AG08395 (cell line): ENCODE measurements at places on chromosomes 1 and 21.

- DNase-seq: no peak
These were observed 19.3 kb upstream of the AADACL3 start for GRCh38 chr1:12696658-12697057.

- peak; percentile 85 for DNase-seq
These were observed 15.3 kb upstream of the SRSF4 start for GRCh38 chr1:29196863-29197589.

DNA sequence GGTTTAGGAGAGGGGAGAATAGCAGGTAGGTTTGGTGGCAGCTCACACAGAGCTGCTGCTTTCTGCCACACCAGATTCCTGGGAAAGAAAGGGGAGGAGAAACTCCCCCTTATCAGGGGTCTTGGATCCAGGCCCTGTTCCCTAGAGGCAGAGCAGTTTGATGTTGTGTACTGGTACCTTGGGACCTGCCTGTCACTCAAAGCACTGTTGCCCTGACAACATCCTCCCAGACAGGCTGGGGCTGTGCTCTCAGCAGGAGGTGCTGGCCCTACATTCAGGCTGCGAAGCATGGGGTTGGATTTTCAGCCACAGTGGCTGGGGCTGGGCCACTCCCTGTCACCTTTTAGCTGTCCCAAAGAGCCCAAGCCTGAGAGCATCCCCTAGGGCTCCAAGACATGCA, 188.0 kb downstream of the GRIK3 start:
- no peak for DNase-seq

DNA sequence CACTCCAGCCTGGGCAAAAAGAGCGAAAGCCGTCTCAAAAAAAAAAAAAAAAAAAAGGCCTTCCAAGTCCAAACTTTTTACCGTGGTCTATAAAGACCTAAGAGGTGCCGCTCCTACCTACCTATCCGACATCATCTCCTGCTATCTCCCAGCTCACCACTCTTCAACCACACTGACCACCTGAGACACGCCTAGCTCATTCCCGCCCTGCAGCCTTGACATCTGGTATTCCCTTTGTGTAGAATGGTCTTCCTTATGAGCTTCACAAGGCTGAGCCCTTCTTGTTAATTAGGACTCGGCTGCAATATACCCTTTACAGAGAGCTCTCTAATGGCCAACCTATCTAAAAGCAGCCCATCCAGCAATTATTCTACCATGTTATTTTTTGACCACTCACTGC, 680 bp downstream of the MAGOH start:
- DNase-seq: no peak

DNA sequence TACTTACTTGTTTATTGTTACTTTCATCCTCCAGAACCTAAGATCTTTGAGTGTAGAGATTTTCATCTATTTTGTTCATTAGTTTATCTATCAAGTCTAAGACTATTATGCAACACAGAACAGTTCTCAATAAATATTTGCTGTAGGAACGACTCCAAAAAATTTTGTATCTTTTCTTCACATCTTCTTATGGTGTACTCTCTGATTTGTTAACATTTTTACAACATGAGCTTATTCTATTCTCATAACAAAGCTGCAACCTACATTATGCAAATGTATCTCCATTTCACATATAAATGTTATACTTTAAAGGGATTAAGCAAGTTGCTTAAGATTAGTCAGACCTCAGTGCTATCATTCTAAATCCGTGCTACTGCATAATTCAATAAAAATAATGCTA, 514.2 kb upstream of the ZP4 start:
- DNase-seq: no peak

DNA sequence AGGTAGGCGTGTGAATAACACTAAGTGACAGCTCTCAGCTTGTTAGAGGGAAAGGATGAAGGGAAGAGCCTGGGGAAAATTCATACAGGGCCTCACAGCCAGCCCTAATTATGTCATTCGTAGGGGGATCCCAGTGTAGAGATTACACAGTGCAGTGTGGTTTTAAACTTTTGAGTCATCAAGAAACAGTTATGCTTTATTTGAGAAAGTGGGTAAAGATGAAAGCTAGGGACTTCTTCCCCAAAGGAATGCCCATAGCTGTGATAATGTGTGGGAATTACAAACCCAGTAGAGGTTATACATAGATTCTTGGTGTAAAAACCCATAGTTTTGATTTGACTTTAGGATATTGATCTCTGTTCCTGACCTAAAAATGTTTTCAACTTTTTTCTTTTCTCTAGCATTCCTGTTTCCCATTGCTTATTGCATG, 1.9 kb downstream of the TTF2 start:
- peak; percentile 26 for DNase-seq

DNA sequence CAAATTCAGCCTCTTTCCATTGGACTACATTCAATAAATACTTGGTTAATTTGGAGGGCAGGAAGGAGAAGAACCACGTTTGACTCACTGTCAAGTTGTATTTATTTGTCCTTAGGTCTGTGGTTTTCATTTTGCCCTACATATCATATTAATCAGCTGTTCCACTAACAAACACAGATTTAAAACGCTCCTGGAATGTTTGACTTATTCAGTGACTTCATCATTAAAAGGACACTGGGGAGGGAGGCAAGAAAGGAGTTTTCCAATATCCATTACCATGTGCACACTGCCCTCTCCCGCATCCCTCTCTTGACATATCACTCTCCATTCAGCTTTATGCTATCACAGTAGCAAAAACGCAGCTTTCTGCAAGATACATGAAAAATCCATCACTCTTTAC, 98.2 kb upstream of the C1orf87 start:
- peak; percentile 62 for DNase-seq

DNA sequence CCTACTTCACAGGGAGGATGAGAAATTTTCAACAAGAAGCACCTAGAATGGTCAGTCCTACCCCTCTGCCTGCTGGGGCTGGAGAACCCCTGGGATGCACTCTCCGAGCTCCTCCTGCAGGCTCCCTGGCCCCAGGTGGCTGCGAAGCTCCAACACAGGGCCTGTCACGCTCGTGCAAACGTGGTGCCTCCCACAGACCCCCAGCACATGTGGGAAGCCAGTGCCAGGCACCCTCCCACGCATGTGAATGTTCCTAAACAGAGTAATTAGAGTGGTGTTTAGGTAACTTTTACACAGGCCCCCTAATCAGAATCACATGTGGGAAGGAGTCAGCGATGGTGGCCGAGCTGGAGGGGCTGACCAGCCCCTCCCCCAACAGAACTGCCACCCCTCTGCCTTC, 28.4 kb downstream of the GLIS1 start:
- DNase-seq: no peak

- DNase-seq: no peak
These were observed 88.3 kb downstream of the LRRC40 start for GRCh38 chr1:70117046-70117445.

DNA sequence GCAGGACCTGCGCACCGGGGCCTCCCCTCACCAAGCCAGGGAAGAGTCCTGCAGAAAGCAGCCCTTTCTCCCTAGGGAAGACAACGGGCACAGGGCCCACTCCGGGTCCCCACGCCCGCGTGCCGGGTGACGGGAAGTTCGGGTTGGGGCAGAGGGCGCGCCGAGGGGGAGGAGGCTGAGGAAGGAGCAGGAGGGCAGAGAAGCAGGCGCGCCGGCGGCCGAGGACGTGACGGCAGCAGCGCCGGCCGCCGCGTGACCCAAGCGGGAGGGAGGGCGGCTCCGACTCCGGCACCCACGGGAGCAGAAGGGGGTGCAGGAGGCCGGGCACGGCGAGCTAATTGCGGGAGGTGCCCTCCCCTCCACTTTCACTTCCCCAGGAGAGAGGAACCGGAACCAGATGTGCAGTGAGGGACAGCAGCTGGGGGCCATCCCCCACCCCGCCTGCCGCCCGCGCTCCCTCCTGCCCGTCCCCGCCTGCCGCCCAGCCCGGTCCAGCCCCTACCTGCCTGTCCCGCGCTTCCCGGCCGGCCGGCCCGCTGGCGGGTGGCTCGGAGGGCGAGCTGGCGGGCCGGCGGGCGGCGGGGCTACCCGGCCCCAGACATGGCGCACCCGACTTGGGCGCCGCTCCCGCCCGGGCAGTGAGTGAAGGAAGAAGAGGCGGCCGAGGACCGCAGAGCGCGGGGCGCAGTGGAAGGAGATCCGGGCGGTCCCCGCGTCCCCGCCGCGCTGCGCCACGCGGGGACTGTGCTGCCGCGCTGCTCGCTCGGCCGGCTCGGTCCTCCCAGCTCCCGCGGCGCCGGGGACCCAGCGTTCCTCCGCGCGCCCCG, 510 bp downstream of the DENND4B start:
- DNase-seq: peak; percentile 77

DNA sequence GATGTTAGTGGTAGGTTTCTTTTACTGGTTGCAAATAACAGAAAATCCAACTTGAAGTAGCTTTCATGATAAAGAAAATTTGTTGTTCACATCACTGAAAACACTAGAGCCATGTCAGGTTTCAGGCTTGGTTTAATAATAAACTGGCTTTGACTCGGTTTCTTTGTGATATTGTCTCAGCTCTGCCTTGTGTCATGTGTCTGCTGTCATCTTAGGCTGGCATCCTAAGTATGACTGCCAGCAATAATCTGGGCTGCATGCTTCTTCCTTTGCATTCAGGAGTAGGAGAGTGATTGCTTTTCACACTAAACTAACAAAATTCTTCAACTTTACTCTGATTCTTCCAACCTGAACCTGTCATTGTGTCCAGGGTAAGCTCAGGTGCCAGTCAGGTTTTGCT, 474.0 kb upstream of the B3GALT2 start:
- DNase-seq: no peak

GRCh38 chr1:109763646-109764415, at the start of gene EPS8L3:
Gene EPS8L3, minus strand, starts transcription at chr1:109763923. Its CDS starts 2,174 bp downstream, at chr1:109761749.
- no peak for DNase-seq

DNA sequence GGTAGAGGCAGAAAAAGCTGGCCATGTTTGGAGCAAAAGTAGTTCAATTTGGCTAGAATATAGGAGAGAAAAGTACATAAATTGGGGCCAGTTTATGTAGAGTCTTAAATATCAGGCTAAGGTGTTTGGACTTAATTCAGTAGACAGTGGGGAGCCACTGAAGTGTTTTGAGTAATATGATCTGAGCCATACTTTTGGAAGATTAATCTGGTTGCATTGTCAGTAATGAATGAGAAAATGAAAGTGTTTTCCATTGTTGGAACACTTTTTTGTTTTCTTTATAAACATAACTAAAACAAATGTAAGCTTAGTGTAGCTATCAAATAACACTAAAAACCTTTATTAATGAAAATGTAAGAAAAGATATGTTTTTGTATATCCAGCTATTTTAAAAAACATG, 42.1 kb downstream of the POU2F1 start:
- no peak for DNase-seq

GRCh38 chr1:167587872-167588271, 34.3 kb upstream of the CREG1 start:
- DNase-seq: no peak

GRCh38 chr1:233897325-233898162, 6.9 kb upstream of the SLC35F3 start:
- no peak for DNase-seq

GRCh38 chr1:93679546-93679945, 2.1 kb downstream of the BCAR3 start:
- no peak for DNase-seq

- peak; percentile 1 for DNase-seq
These were observed 64.8 kb downstream of the SYF2 start for GRCh38 chr1:25167269-25168192.

DNA sequence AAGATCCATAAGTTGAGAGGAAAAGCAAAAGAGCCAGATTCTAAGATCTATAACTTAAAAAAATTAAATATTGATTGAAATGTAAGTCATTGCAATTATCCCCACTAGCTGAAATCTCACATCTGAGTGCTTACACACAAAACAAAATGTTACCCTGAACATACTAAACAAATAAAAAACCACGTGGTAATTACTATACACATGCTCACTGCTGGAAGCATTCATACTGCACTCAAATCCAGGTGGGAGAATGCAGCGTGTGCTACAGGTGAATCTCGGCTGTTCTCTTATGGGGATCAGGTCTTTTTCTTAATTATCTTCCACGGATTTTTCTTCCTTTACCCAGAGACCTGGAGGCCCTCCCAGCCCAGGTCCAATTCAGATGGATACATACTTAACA, 74.3 kb downstream of the SDC3 start:
- DNase-seq: no peak

- DNase-seq: no peak
These were observed 33.6 kb downstream of the ZSWIM5 start for GRCh38 chr1:45172764-45173163.

GRCh38 chr1:69315823-69316222, 251.9 kb upstream of the LRRC7 start:
- DNase-seq: no peak

DNA sequence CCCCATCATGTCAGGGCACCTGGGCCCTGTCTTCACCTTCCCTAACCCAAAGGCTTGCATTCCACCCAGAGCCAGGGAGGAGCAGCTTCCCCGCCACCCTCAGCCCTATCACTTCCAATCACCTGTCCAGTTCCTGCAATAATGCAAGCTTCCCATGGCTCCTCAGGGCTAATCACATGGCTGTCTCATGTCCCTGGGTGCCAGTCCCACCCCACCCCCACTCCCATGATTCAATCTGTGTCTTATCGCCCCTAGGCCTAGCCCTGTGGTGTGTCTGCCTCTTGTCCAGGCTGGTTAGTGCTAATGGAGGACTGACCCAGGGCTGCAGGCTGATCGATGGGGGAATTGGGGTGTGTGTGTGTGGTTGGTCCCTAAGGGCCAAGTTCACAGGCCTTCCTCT, 11.0 kb upstream of the PEAR1 start:
- DNase-seq: no peak

GRCh38 chr1:246595146-246595545, 28.9 kb downstream of the CNST start:
- no peak for DNase-seq

- no peak for DNase-seq
These were observed 492.2 kb upstream of the DAB1 start for GRCh38 chr1:57916041-57916440.

DNA sequence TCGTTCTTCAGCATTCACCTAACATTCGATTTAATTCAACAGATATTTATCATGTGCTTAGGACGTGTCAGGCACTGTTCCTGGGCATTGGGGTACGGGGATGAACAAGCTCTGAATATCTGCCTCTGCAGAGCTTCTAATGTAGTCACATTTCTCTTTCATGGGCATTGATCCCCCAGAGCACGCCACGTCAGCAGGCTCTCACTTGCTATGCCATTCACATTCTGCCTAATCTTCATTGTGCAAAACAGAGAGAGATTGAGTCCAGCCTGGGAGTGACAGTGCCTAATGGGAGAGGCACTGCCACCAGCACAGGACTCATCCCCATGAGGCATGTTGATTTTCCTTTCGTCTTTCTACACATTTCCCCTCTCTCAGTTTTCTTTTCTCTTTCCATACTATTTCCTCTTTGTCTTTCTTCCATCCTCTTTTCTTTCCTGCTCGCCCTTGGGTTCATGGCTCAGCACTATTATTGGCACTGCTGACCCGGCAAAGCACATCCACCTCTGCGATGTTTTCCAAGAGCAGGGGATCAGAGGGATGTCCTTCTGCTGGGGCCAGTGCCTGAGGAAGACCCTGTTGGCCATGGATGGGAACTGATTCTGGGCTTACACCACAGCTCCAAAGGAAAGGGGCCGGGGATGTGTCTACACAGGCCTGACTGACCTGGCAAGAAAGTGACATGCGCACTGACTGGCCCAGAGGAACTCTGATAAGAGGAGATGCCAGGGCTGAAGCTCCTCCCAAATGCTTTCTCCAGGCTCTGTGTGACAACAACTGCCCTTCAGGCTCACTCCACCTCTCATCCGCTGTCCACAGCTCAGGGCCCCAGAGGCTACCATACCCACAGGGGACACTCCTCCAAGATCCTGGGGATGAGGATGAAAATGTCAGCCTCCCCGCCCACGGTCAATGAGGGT, 195.9 kb downstream of the TOMM20 start:
- no peak for DNase-seq
